Fibroblast of skin of right quadriceps (primary cell): ENCODE measurements at places on chromosomes 11 and 22.

DNA sequence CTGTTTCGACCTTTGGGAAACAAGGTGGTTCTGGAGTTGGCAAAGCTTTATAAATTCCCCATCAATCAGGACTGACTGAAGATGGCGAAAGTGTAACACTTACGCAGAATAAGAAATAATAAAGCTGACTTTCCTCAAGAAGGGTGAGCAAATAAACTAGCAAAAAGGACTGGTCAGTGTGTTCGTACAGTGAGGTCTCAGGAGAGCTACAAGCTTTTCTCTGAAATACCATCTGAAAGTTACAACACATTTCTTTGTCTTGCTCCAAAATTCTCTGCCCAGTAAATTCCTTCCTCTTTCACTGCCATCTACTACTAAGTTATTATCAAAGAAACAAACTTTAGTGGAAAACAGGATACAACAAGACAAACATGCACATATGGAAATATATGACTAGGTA lies 13.4 kb downstream of the PITPNB start:
- peak; percentile 10 for DNase-seq

GRCh38 chr11:61611309-61611708 lies 30.4 kb upstream of the SYT7 start:
- no peak for DNase-seq

DNA sequence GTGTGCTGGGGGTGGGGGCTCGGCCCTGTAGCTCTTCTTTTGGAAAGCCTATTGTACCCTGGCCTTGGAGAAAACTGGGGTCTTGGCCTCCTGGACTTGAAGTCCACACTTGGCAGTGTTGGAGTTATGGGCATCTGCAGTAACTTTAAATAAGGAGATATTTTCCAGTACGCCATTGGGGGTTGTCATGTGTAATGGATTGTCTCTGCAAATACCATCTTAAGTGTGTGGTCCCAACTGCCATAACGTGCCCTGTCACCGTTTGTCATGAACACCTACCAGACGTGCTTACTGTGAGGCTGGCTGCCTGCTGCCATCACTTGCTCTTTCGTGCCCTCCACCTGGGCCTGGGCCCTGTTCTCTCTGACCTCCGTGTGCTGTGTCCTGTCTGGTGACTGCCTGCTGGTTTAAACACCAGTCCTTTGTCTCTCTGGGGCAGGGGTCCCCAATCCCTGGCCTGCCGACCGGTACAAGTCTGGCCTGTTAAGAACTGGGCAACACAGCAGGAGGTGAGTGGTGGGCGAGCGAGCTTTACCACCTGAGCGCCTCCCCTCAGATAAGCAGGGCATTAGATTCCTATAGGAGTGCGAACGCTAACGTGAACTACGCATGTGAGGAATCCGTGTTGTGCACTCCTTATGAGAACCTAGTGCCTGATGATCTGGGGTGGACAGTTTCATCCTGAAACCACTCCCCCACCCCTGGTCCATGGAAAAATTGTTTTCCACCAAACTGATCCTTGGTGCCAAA lies 3.6 kb upstream of the ZDHHC8 start:
- DNase-seq = no peak

- no peak for DNase-seq
Measured at GRCh38 chr11:1054143-1055108, 17.9 kb upstream of the MUC6 start.

- DNase-seq = peak; percentile 99
Measured at GRCh38 chr11:36149538-36150242, 139.5 kb downstream of the COMMD9 start.

DNA sequence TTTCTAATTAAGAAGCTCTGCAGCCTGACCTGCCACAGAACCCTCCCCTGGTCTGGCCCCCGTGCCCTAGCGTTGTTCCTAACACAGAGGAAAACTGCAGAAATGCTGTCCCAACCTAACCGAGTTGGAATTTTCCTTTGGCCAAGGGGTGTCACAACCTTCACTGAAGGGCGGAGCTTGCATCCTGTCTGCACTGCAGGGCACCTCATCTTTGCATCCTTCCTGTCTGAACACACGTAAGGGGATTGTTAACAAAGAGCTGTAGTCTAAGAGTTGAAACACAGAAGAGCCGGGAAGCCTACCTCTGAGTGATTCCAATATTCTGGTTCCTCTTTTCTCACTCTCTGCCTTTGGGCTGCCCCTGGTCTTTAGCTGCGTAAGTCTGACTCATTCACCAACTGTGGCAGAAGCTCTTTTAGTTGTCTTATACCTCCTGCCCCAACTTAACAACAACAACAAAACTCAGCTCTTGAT lies 1.6 kb downstream of the DIXDC1 start:
- peak; percentile 50 for DNase-seq

GRCh38 chr11:16098526-16099205 lies 257.7 kb downstream of the SOX6 start:
- no peak for DNase-seq

- DNase-seq = no peak
Measured at GRCh38 chr11:66409226-66409625, 11.6 kb upstream of the NPAS4 start.

GRCh38 chr11:115166820-115167219 lies 337.4 kb downstream of the CADM1 start:
- no peak for DNase-seq

DNA sequence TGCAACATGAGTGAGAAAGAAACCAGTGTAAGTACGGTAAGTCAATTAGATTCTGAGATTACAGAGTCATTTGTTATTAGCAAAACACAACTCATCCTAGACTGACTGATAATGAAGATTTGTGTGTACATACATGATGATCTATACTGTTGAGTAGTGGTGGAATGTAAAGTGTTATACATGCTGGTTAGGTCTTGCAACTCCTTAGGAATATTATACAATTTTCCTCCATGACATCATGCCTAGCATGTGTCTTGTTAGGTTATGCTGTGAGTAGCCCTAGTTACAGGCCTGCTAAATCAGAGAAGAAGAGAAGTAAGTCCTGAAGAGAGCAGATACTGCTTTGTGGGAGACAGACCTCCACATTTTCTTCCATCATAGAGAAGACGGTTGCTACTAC lies 880.6 kb downstream of the LUZP2 start:
- DNase-seq = peak; percentile 1
